ENCODE measurements at places on chromosomes 12 and 14. TPM values are rescaled to one million over a fixed set of nuclear protein-coding genes. Genes with fewer than 3 reads are reported as not detected.

DNA sequence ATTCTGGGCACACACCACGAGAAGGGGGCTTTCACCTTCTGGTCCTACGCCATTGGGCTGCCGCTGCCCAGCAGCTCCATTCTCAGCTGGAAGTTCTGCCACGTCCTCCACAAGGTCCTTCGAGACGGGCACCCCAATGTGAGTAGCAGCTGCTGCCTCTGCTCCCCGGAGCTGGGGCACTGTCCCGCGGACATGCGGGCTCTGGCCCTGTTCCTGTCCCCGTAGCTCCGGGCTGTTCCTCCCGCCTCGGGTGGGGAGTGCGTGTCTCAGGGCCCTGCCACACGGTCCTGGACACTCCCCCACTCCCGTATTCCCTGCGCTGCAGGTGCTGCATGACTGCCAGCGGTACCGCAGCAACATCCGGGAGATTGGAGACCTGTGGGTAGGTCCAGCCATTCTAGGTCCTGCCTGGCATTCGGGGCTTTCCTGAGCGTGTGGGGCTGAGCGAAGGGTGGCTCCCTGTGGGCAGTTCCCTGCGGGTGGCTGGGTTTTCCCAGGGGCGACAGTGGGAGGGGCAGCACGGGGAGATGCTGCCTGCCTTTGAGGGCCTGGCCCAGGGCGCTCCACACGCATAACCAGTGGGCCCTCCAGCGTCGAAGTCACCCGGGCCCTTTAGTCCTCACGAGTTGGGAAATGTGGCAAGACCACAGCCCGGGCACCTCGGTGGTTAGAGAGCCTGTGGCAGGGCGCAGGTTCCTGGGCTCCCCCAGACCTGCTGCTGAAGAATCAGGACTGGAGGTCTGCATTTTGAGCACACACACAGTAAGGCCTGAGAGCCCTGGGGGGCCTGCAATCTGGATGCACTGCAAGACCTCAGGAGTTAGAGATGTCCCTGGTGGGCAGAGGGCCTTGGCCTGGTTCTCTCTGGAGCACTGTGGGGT, 13.5 kb downstream of the HIP1R start:
- H3K36me3 ChIP-seq = no peaks in the 10 kb centered on the region
- DNase-seq = no peak
- H3K27me3 ChIP-seq = no peaks in the 10 kb centered on the region
- peak overlapping the region; percentile 78 for H3K27ac ChIP-seq
- peaks cover 11% of the 10 kb centered on the region for H3K4me1 ChIP-seq

- H3K4me1 ChIP-seq = no peaks in the 10 kb centered on the region
- H3K27ac ChIP-seq = no peak overlapping the region
- no peaks in the 10 kb centered on the region for H3K36me3 ChIP-seq
- no peak overlapping the region for H3K4me3 ChIP-seq
- no peak for DNase-seq
Observed at GRCh38 chr14:104554608-104555429, 24.7 kb upstream of the C14orf180 start.

DNA sequence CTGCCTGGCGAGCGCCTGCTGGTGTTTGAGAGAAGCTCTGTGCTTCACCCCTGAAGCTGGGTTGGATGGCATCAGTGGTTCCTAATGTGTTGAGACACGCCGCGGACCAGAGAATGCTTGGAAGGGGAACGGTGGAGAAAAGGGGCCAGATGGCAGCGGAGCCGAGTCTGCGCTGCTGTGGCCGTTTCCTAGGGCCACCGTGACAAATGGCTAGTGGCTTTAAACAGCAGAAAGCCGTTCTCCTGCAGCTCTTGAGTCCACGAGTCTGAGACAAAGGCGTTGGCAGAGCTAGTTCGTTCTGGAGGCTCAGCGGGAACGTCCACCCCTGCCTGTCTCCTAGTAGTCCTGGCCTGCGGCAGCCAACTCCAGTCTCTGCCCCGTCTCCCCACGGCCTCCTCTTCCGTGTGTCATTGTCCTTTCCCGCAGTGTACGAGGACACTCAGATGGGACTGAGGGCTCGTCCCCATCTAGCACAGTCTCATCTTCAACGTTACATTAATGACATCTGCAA, 103.6 kb downstream of the ADGRD1 start:
- H3K27me3 ChIP-seq = peaks cover 3% of the 10 kb centered on the region
- H3K4me1 ChIP-seq = no peaks in the 10 kb centered on the region
- H3K27ac ChIP-seq = no peak overlapping the region
- DNase-seq = no peak
- no peak overlapping the region for H3K4me3 ChIP-seq
- no peaks in the 10 kb centered on the region for H3K36me3 ChIP-seq

- no peaks in the 10 kb centered on the region for H3K27me3 ChIP-seq
- DNase-seq = no peak
- H3K36me3 ChIP-seq = no peaks in the 10 kb centered on the region
- no peaks in the 10 kb centered on the region for H3K4me1 ChIP-seq
Observed at GRCh38 chr12:98470469-98471082, 44.8 kb upstream of the TMPO start.

FSCB gene
- 1.6 TPM for total RNA-seq

GRCh38 chr12:73486256-73486655, 1051.4 kb upstream of the ATXN7L3B start:
- DNase-seq = no peak
- H3K27me3 ChIP-seq = no peaks in the 10 kb centered on the region
- no peaks in the 10 kb centered on the region for H3K4me1 ChIP-seq
- no peaks in the 10 kb centered on the region for H3K36me3 ChIP-seq

- H3K4me1 ChIP-seq = no peaks in the 10 kb centered on the region
- H3K4me3 ChIP-seq = no peak overlapping the region
- no peak for DNase-seq
- no peaks in the 10 kb centered on the region for H3K36me3 ChIP-seq
- no peaks in the 10 kb centered on the region for H3K27me3 ChIP-seq
Observed at GRCh38 chr12:29066011-29066588, 83.0 kb upstream of the FAR2 start.

CTSG gene
- total RNA-seq = 0.98 TPM

CEP170B gene
- 10.1 TPM for total RNA-seq

GRCh38 chr12:68185598-68185997, 26.1 kb upstream of the IFNG start:
- no peaks in the 10 kb centered on the region for H3K27me3 ChIP-seq
- no peak overlapping the region for H3K27ac ChIP-seq
- DNase-seq = no peak
- H3K4me1 ChIP-seq = no peaks in the 10 kb centered on the region
- no peaks in the 10 kb centered on the region for H3K36me3 ChIP-seq
- H3K4me3 ChIP-seq = no peak overlapping the region

MSRB3 gene
- 51.8 TPM for total RNA-seq

MMP14 gene
- total RNA-seq = 361 TPM

VRTN gene
- total RNA-seq = not detected

DNA sequence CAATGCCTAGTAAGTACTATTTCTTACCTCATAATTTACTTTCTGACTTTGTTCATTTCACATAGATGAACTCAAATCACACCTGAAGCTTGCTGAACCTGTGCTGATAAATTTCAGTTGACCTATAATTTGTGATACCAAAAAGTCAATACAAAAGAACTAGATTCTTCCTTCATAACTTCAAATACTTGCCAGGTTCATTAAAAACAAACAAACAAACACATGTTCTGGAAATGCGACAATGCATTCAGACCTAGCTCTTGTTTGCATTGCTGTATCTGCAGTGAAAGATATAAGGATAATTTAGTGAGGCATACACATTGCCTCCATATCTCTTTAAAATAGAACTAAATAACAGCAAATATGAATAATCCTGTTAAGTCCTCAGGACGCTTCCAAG, 221.3 kb downstream of the GXYLT1 start:
- H3K4me3 ChIP-seq = no peak overlapping the region
- no peaks in the 10 kb centered on the region for H3K36me3 ChIP-seq
- DNase-seq = no peak
- no peak overlapping the region for H3K27ac ChIP-seq
- H3K4me1 ChIP-seq = no peaks in the 10 kb centered on the region

- no peaks in the 10 kb centered on the region for H3K4me1 ChIP-seq
- H3K36me3 ChIP-seq = no peaks in the 10 kb centered on the region
- DNase-seq = no peak
- H3K4me3 ChIP-seq = no peak overlapping the region
- no peak overlapping the region for H3K27ac ChIP-seq
Observed at GRCh38 chr14:53144244-53144643, 8.9 kb downstream of the DDHD1 start.

DNA sequence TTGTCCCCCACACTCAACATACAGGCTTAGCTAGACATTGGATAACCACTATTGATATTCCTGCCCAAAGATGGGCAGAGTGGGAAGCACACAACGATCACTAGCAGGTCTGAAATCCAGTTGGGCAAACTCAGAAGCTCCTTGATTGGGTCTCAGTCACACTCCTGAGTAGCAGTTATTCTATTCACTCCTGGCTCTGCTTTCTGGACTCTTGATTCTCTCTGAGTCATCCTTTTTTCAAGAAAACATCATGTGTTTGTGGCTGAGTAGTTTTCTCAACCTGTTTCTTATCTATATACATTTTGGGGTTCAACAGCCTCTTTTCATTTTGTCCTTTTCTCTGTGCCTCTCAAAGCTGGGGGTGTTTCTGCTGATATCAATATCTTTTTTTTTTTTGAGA, 46.0 kb upstream of the MANSC4 start:
- no peaks in the 10 kb centered on the region for H3K36me3 ChIP-seq
- peaks cover 5% of the 10 kb centered on the region for H3K4me1 ChIP-seq
- H3K27me3 ChIP-seq = no peaks in the 10 kb centered on the region
- no peak for DNase-seq
- H3K4me3 ChIP-seq = no peak overlapping the region
- no peak overlapping the region for H3K27ac ChIP-seq

- H3K4me1 ChIP-seq = no peaks in the 10 kb centered on the region
- DNase-seq = no peak
- no peaks in the 10 kb centered on the region for H3K36me3 ChIP-seq
- H3K27me3 ChIP-seq = no peaks in the 10 kb centered on the region
Observed at GRCh38 chr12:5379749-5380496, 52.0 kb upstream of the NTF3 start.

DNA sequence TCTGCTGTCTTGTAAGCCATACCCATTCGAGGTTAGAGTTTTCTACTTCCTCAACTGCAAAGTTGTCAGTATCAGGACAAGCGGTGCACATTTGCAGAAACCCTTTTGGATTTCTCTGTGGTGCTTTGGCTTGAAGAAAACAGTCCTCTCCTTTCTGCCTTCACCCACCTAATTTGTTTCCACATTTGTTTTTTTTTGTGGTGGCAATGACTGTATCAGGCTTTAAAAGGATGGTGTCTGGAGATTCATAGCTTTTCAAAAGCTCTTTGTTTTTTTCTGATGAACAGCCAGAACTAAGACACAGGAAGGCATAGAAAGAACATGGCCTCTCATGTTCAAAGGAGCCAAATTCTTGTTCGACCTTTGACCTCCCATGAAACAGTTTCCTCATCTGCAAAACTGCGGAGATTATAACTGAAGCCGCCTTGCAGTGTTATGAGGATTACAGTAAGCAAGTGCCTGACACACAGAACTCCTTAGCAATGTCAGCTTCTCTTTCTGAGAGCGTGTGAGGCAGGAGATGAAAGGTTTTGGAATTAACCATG, 270.6 kb upstream of the TBX3 start:
- no peaks in the 10 kb centered on the region for H3K4me1 ChIP-seq
- H3K27ac ChIP-seq = no peak overlapping the region
- H3K36me3 ChIP-seq = no peaks in the 10 kb centered on the region
- no peak for DNase-seq
- H3K4me3 ChIP-seq = no peak overlapping the region

GRCh38 chr14:61512026-61512834, 183.1 kb upstream of the HIF1A start:
- H3K36me3 ChIP-seq = no peaks in the 10 kb centered on the region
- peaks cover 10% of the 10 kb centered on the region for H3K4me1 ChIP-seq

GRCh38 chr12:67517181-67517887, 131.2 kb upstream of the DYRK2 start:
- H3K4me3 ChIP-seq = no peak overlapping the region
- DNase-seq = peak; percentile 54
- no peak overlapping the region for H3K27ac ChIP-seq
- H3K36me3 ChIP-seq = no peaks in the 10 kb centered on the region

DNA sequence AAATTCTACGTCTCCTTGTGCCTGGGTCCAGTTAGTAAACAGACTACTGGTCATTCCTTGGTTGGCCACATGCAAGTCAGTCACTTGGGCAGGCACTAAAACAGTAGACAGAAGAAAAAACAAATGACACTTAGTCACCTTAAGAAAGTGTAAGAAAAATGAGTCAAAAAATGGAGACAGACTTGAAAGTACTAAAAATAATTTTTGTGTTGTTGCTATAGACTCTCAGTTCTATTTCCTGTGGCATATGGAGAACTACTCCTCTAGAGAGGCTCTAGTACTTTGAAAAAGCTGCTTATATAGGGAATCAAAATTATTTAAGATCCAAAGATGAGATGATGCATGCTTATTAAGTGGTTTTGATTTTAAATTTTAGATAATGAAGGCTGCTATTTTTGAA, 56.0 kb downstream of the PTPRB start:
- no peaks in the 10 kb centered on the region for H3K27me3 ChIP-seq
- H3K36me3 ChIP-seq = no peaks in the 10 kb centered on the region
- no peaks in the 10 kb centered on the region for H3K4me1 ChIP-seq
- no peak overlapping the region for H3K27ac ChIP-seq
- H3K4me3 ChIP-seq = no peak overlapping the region
- no peak for DNase-seq

DNA sequence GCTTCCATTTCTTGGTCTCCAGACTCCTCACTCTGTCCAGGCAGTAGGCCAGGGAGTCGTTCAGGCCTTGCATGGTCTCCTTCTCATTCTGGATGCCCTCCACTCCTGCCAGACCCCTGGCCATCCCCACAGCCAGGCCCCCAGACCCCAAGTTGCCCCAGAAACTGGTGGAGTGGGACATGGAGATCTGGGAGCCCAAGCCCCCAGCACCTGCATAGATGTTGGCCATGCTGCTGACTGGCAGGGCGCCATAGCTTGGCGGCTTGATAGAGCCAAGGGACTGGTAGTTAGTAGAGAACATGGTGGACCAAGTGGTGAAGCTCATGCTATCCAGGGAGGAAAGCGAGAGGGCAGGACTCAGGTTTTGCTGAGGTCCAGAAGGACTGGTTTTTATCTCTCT, 21.2 kb upstream of the INSM2 start:
- no peak for DNase-seq
- no peaks in the 10 kb centered on the region for H3K27me3 ChIP-seq
- H3K4me3 ChIP-seq = no peak overlapping the region
- no peaks in the 10 kb centered on the region for H3K4me1 ChIP-seq
- H3K36me3 ChIP-seq = no peaks in the 10 kb centered on the region
- no peak overlapping the region for H3K27ac ChIP-seq

C12orf42 gene
- not detected for total RNA-seq

GRCh38 chr12:44193281-44193680, 357.4 kb downstream of the TMEM117 start:
- no peaks in the 10 kb centered on the region for H3K27me3 ChIP-seq
- no peak overlapping the region for H3K4me3 ChIP-seq
- no peaks in the 10 kb centered on the region for H3K4me1 ChIP-seq
- no peak for DNase-seq
- H3K36me3 ChIP-seq = no peaks in the 10 kb centered on the region
- no peak overlapping the region for H3K27ac ChIP-seq

GRCh38 chr14:94581127-94581999, at the start of gene SERPINA5:
Gene SERPINA5, plus strand, starts transcription at chr14:94581426. Its CDS starts 5,937 bp downstream, at chr14:94587363.
- H3K27ac ChIP-seq = peak within 1 kb of the TSS; percentile 31
- H3K36me3 ChIP-seq = no peaks in the 10 kb centered on the region

All from breast epithelium (tissue), 4 donors.